Nephron progenitor cell (in vitro differentiated cells): ENCODE measurements at places on chromosomes 3 and 15.

DNA sequence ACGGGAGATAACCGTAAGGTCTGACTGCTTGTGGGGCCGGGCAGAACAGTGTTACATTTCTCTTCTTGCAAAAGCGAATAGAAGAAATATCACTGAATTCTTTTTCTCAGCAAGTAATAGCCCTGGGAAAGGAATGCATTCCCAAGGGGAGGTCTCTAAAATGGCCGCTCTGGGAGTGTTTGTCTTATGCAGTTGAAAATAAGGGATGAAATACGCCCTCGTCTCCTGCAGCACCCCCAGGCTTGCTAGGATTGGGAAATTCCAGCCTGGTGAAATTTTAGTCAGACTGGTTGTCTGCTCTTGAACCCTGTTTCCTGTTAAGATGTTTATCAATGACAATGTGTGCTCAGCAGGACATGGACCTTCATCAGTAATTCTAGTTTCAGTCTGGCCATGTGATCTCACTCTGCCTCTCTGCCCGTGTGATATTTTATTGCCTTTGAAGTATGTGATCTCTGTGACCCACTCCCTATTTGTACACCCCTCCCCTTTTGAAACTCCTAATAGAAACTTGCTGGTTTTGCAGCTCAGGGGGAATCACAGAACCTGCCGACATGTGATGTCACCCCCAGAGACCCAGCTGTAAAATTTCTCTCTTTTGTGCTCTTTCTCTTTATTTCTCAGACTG is 715.6 kb downstream of the ROBO1 start:
- DNase-seq, result peak; percentile 25

DNA sequence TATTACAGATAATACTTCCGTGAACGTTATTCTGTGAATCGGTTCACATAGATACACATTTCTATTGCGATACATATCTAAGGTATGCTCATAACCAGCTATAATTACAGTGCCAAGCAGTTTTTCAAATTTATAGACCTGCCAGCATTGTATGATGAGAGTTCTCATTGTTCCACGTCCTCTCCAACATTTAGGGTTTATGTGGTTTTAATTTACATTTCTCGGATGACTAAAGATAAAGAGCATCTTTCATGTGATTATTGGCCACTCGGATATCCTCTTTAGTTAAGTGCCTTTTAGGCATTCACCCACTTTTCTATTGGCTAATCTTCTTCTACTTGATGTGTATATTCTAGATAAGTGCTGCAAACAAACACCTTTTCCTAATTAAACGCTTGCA is 134.7 kb upstream of the CCDC54 start:
- no peak for DNase-seq

- no peak for DNase-seq
These were observed 200.8 kb upstream of the GOLGA6L4 start for GRCh38 chr15:84034578-84035398.

DNA sequence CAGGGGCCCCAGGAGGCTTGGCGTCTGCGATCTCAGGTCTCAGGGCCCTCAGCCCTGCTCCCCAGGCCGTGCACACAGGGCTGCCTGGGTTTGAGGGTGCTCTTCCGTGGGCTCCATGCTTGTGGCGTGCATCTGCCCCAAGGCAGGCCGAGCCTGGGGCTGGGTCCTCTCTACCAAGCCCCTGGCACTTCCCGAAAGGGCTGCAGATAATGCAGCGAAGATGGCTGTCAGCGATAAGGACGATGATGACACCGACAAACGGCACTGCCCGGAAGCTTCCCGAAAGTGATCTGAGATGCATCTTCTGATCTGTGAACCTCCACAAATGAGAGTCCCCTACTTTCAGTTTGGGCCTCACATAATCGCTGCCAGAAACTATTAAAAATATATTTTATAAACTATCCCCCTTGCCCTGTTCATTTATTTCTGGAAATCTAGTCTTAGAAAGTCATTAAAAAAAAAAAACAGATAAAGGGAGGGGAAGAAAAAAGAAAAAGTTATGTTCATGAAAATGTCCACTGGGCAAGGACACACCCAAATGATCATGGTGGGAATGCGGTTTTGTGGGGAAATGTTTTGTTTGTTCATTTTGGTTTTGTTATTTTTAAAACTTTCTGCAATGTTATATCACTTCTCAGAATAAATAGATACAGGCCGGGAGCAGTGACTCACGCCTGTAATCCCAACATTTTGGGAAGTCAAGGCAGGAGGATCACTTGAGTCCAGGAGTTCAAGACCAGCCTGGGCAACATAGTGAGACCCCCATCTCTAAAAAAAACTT is 51.5 kb downstream of the RPN1 start:
- DNase-seq, result no peak

GRCh38 chr15:65060641-65061397 is 7.0 kb downstream of the RASL12 start:
- DNase-seq, result no peak

DNA sequence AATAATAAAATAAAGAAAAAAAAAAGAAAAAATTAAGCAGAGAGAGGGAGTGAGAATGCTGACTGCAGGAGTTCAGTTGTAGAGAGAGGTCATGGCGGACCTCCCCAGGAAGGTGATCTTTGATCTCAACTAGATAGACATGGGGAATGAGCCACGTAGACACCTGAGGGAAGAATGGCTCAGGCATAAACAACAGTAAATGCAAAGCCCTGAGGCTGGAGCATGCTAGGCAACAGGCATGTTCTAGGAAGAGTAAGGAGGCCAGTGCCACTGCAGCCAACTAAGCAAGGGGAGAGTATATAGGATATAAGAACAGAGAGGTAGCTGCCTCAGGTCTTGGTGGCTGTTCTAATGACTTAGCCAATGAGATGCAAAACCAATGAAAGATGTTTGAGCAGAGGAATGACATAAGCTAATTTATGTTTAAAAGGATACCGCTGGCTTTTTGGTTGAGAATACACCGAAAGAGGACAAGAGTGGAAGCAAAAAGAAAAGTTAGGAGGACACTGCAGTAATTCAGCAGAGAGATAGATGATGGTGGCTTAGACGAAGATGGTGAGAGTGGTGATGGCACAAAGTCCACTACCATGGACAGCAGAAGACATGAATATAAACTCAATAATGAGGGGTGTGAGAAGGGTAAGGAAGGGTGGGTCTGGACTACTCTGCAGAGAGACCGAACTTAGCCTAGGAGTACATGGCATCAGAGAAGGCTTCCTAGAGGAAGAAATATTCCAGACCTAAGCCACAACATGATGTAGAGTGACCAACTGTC is 174.6 kb downstream of the P3H2 start:
- DNase-seq, result no peak

- DNase-seq, result no peak
These were observed 301.2 kb upstream of the PROK2 start for GRCh38 chr3:72086042-72086742.

DNA sequence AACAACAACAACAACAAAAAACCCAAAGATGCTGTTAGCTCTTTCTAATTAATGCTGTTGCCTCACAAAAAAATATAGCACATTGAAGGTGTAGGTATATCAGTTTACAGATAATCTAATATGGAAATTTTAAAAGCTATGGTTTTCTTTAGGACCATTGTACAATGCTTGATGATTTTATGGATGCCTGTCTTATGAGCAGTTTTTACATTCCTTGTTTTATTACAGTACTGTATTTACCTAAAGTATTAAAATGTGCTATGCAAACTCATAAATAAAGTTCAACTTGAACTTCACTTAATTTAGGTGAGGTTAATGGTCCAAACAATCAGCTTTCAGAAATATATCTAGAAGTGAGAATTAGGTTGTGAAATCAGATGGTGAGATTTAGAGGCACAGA is 212.2 kb upstream of the GOLIM4 start:
- no peak for DNase-seq

DNA sequence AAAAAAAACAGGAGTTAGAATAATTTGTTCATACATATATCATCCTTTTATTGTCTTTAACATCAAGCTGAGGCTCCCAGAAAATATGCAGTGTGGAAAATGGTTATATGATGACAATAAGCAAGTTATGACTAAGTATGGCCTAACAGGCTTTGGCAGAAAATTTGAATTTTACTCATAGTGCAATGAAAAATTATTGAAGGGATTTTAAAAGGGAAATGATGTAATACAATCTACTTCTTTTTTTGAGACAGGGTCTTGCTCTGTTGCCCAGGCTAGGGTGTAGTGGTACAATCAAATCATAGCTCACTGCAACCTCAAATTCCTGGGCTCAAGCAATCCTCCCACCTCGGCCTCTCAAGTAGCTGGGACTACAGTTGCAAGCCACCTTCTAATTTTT is 78.7 kb downstream of the FAIM start:
- no peak for DNase-seq

GRCh38 chr3:58973796-58974195 is 76.0 kb downstream of the CFAP20DC start:
- DNase-seq, result no peak

GRCh38 chr3:171458864-171459136 is 1.4 kb downstream of the TNIK start:
- peak; percentile 25 for DNase-seq

- no peak for DNase-seq
These were observed 49.2 kb downstream of the NEK10 start for GRCh38 chr3:27319847-27320526.

GRCh38 chr15:61519296-61519695 is 290.2 kb upstream of the RORA start:
- no peak for DNase-seq

DNA sequence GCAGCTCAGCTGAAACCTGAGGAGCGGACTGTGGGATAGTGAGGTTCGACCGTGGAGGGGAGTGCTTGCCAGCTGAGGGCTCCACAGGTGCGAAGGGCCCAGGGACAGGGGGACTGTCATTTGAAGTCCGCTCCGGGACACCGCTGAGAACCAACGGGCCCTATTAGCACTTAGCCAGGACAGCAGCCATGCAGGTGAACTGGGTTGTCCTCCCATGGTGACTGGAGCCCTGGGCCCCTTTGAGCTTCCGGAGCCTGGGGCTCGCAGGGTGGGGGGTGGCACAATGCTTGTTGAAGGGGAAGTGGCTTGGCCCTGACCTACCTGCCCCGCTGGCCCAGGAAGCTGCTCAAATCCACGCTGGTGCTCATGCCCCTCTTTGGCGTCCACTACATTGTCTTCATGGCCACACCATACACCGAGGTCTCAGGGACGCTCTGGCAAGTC is 24.7 kb downstream of the PTH1R start:
- DNase-seq, result no peak

DNA sequence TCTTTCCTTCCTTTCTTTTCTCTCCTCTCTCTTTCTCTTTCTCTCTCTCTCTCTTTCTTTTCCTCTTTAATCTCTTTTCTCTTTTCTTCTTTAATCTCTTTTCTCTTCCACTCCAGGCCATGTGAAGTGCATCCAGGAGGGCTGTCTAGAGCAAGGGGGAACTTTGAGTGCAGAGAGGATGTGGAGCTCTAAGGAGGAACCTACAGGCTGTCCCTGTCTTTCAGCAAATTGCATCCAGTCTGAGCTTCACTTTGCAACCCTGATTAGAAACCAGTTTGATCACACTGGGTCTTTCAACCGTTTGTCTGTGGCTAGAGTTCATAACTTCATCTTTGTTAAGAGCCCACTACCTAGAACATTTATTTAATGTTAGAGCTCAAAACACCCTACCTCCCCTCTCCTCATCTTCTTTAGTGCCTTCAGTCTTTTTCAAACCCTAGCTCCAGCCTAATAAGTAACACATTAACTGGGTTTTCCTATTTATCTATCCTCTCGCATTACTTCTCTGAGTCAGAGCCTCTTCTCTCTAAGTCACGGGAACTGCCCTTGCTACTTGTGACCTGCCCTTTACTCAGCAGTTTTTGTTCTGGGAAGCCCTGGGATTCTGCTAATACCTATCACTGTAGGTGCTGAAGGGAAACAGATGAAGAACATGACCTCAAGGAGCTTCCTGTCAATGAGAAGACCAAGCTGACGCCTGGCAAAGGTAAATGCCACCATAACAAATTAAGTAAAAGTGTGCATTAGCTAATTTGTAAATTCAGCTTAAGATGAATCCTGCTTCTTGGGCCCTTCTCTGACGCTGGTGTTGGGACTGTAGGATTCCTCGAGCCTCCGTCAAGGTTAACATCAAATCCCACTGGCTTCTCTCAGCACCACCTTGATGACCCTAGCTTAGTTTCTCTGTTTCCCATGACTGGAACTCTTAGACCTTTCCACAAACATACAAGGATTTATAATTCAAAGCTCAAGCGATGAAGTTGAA is at the start of gene GCNT3:
Gene GCNT3 (plus strand): TSS at position 508 of the 985 bp plus-strand sequence. CDS start 6,456 bp downstream, outside the sequence.
- DNase-seq, result no peak

GRCh38 chr15:33226559-33227181 is 32.2 kb upstream of the FMN1 start:
- DNase-seq, result no peak

DNA sequence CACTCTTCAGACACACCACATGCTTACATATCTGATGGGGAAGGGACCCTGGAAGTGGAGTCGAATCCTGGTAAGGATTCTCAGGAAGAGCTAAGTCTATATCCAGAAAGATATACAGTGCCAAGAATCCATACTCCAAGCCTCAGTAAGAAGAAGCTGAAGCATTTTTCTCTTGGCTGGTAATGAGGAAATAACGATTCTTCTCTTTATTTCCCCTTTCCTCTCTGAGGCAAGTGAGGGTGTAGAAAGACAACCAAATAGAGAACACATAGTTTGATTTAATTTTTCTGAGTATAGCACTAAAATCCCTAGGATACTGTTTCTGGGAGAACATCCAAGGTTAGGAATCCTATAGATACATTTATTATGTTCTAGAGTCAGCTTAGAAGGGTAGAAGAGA is 857.3 kb downstream of the TUSC7 start:
- DNase-seq, result no peak
